Stimulated activated naive CD4-positive, alpha-beta T cell treated with Interleukin-2 at 50 U/mL for 16 hours (primary cell): ENCODE measurements at places on chromosomes 7 and 10.

- no peak for DNase-seq
Observed at GRCh38 chr10:70544431-70545340, 57.9 kb downstream of the PRF1 start.

DNA sequence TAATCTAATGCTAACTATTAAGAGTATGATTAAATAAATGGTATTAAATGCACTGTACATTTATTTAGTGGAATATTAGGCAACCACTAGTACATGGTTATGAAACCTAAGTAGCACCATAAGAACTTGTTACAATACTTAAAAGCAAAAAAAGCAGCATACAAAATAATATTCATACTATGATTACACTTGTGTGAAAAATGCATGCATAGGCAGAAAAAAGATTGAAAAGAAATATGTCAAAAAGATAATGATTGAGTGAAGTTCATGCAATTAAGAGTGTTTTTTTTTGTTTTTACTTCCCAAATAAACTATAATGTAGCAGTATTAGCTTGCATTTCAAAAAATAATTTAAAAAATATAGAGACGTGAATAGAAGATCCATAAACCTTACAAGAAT, 20.0 kb upstream of the SRI start:
- no peak for DNase-seq

- DNase-seq = no peak
Observed at GRCh38 chr7:127809261-127809702, 157.3 kb downstream of the SND1 start.

DNA sequence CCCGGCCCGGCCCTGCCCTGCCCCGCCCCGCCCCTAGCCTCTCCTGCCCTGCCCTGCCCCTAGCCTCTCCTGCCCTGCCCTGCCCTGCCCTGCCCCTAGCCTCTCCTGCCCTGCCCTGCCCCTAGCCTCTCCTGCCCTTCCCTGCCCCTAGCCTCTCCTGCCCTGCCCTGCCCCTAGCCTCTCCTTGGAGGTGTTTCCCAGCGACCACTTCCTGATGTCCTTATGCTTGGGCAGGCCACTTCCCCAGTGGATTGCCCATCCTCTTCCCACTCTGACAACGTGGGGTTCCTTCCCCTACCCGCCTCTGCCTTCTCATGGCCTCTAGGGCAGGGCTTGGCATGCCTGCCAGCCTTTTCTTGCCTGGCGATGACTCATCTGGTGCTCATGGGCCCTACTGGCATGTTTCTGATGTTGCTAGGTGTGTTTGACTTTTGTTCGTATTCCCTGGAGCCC, 21.2 kb downstream of the PRXL2A start:
- DNase-seq = no peak

DNA sequence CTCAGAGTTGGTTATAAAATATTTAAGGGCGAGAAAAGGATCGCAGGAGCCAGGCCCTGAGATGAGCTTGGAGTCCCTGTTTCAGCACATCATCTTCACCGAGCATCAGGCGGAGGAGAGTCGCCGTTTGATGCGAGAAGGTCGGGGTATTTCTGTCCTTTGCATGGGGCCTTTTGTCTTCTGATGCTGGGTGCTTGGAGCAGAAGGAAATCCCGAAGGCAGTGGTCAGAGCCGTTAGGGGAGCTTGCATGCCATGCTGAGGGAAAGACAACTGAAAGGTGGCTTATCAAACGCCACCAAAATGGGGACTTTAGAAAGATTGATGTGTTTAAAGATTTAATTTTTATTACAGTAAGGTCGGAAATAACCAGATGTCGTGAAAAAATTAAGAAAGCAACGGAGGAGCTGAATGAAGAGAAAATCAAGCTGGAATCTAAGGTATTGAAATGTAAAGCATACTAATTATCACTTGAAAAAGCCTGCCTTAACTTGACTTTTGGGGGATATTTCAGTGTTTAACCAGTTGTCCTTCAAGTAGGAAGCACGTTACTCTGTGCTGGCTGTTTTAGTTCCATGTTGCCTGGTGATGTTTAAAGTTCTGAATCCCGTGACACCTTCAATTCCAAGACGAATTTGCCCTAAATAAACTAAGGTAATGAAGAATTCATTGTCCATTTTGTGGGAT, 845 bp downstream of the CCDC172 start:
- no peak for DNase-seq

GRCh38 chr7:149284343-149284742, 22.3 kb downstream of the ZNF783 start:
- DNase-seq = peak; percentile 9

GRCh38 chr10:100873146-100873826, 39.5 kb upstream of the SLF2 start:
- no peak for DNase-seq

DNA sequence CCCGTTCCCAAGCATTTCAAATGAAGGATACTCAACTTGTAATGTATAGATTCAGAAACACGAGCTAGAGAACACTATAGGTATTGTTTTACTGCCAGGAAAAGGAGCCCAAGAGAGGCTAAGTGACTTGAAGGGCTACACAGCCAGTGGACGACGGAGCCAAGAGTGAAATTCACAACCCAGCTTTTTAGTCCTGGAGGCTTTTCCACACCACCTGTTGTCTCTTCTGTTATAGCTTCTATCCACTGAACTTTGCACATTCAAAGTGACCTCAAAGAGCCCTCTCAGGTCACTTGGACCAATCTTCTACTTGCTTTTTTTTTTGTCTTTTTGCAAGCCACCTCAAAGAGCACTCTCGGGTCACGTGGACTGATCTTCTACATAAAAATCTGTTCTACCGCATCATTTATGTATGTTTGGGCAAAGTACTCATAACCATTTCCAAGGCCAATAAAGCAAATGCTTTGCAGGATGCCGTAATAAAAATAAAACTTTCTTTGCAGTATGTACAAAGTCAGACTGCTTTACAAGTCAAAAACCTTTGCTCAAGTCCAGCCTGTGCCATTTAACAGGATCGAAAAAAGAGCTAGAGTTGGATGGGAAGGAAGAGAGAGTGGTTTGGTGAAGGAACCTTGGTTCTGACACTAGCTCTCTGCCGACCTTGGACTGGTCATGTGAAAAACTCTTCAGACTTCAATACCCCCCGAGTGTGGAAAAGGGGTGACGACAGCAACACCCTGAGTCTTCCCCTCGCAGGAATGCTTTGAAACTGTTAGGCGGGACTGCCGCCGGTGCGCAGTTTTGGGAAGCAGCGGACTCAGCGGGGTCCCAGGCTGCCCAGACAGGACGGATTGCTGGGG, 821 bp downstream of the SLC35B4 start:
- DNase-seq = no peak

- DNase-seq = no peak
Observed at GRCh38 chr7:140176122-140176701, 571 bp downstream of the KDM7A start.

DNA sequence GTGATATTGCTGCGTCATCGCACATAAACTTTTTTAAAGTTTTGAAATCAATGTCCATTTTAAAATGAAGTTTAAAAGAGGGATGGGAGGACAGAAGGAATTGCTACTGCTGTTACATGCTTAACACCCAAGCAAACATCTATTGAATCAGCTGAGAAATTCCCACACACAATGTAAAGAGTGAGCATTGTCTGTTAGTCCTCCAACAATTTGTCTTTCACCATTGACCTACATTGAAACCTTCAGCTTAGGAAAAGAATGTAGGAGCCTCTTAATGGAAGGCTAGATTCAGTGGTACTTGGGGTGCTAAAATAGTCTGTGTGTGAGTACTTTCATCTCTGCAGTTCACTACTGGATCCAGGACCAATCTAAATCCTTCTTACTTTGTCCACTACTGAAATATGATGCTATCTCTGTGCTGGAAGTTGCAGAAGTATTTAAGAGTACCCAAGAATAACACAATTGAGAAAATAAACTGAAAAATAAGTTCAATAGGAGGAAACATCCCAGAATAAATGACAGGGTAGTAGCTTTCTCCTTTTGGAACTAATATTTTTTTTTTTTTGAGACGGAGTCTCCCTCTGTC, 23.8 kb upstream of the FBXW4 start:
- DNase-seq = no peak

GRCh38 chr10:91002656-91003055, 81.8 kb upstream of the ANKRD1 start:
- DNase-seq = no peak

DNA sequence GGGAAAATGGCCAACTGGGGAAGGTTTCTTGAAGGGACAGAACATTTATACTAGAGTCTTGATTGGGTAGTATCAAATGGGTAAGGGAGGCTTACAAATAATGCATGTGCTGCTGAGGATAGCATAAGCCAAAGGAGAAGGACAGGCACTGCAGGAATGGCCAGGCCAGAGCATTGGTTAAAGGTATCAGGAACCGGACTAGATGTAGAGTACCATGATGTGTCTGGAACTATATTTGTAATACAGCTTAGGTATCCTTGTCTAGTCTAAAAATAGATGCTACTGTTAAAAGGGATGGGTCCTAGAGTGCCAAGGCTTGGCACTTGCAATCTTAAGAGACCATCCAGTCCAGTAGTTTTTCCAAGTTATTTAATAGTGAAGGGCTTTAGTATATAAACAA, 20.3 kb downstream of the TMEM243 start:
- DNase-seq = no peak

DNA sequence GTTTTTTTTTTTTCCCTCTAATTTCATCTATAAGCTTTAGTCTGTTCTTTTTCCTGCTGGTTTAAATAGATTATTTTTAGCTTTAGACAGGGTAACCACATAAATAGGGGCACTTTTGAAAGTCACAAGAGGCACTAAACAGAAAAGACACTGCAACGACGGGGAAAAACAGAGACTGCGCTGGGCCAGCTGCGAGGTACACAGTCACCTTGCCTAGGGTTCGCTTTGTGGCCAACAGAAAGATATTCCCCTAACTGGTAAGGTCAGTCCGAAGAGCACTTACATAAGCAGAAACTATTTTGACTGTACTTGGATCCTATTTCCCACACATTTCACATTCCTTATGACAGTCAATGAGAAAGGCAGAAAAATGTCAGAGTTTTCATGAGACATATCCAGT, 175.6 kb upstream of the PHF14 start:
- no peak for DNase-seq

GRCh38 chr10:15780353-15781135, 60.8 kb upstream of the ITGA8 start:
- DNase-seq = no peak

GRCh38 chr10:35592441-35592840, 12.7 kb upstream of the GJD4 start:
- no peak for DNase-seq

- DNase-seq = no peak
Observed at GRCh38 chr7:2488681-2489080, 12.5 kb upstream of the GRIFIN start.

DNA sequence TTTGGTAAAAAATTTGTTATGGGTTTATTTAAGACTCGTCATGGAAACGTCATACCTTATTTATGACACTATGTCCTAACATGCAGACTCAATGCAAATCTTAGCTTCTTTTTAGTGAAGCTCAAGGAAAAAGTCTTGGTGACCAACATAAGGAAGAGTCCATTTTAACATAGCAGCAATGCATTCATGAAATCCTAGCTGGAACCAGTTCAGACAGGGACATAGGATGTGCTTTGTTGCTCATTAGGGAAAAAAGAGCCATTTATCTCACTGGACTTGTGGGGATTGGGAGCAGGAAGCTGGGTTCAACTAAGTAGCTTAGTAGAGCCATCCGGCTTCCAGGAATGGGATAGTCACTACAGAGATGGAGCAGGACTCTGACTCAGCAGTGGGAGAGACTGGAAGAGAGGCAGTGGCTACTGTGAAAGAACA, 100.7 kb upstream of the DKK1 start:
- no peak for DNase-seq

DNA sequence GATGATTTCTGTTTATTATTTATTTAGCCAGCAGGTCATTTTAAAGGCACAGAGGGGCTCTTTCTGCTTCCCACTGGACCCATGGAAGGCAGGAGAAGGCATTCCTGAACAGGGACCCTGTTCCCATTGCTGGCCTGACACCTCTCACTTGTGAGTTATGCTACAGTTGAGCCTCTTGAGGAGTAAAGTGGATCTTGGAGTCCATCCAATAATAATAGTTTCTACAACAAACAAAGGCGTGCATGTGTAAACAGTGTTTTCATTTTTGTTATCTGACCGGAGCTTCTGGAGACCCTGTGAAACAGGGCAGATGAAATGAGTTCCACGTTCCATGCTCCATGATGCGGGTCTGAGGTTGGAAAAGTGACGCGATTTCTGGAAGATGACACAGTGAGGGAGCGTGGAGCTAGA, 127.3 kb upstream of the HABP2 start:
- no peak for DNase-seq

- DNase-seq = no peak
Observed at GRCh38 chr10:78648256-78648860, 420.4 kb upstream of the ZMIZ1 start.

DNA sequence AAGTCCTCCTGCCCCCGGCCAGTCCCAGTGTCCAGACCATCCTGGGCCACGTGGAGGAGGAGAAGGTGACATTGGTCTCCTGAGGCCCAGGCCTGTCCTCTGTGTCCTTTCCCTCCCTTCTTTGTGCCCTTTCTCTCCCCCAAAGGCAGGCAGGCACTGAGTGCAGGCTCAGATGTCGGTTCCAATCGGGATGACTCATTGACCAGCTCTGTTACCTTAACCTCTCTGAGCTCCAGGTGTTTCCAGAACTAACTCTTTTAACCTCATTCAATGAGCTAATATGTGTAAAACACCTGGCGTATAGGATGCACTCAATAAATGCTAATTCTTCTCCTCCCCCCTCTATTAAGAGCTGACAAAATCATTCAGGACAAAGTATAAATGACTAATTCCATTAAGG, 25.7 kb downstream of the MACROH2A2 start:
- DNase-seq = no peak

- DNase-seq = peak; percentile 33
Observed at GRCh38 chr10:110901954-110902819, 16.8 kb downstream of the BBIP1 start.

- no peak for DNase-seq
Observed at GRCh38 chr10:5252177-5253037, 55.8 kb downstream of the AKR1C4 start.

GRCh38 chr7:97133159-97133558, 15.7 kb downstream of the SDHAF3 start:
- DNase-seq = no peak

DNA sequence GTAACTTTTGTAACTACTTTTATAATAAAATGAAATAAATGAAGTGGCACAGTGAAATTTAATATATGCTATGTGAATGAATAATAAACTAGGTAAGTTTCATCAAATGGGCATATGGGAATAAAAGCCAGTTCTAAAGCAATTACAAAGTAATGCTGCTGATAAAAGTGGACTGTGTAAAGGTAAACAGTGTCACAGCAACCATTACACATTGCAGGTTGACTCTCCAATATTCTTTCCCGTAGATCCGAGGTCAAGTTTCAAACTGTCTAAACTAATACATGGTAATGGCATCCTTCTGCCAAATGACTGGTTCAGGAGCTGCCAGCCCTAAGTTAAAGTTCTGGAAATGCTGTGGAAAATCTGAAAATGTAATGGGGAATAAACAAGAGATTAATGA, 6.0 kb downstream of the HIBADH start:
- DNase-seq = no peak
